ENCODE measurements at places on chromosomes 12 and 14. TPM values are rescaled to one million over a fixed set of nuclear protein-coding genes. Genes with fewer than 3 reads are reported as not detected.

DNA sequence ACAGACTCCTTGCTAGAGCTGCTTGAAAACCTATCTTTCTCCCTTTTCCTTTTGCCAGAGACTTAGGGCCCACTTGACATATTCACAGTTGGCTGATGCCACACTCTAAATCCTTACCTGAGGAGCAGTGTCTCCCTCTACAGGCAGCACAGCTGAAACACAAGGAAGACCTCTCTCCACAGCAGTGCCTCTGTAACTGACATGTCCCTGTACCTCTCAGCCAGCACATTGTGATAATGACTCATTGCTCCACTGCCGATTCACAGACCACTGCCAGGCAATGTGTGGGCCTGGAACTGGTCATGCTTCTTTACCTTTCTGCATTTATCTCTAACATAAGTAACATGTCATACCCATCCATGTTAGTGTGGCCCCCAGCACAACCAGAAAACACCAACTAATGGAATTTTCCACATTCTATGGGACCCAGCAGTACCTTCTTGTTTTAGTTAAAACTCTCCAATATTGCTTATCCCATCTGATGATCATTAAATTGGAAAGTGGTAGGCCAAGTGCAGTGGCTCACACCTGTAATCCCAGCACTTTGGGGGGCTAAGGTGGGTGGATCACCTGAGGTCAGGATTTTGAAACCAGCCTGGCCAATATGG lies 56.5 kb downstream of the GTF2A1 start:
- DNase-seq = peak; percentile 58

DNA sequence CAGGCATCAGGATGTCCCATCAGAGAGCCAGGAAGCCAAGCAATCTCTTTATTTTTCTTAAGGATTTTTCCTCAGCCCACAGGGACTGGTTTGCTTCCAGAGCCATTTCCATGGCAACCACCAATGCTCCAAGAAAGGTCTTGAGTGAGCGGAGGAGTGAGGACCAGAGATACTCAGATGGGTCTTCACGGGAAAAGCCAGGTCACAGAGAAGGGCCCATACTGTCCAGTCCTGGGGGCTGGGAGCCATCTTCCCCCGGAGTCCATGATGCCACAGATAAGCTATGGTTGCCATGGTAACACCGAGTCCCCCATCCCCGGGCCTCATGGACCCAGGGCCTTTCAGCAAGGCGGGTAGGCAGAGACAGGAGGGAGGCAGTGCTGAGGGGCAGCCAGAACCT lies 28.6 kb downstream of the CMKLR1 start:
- no peak for DNase-seq

DNA sequence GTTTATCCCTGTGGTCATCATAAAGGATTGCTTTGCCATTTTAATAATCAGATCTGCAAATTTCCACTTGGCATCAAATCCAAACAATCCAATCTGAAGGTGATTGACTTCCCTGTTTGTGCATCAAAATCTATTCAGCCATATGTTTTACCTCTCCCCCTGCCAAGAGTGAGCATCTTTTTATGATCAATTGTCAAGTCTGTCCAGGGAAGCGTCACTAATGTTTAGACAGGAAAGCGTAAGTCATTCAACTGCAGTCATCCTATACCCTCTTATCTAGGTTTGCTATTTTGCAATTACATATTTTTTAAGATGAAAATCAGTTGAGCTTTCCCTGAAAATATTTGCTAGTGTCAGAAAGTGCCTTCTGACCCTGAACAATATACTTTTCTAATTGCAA lies 1224.1 kb upstream of the SEL1L start:
- no peak for DNase-seq

GRCh38 chr12:69425417-69425816 lies 44.8 kb upstream of the FRS2 start:
- DNase-seq = no peak

DNA sequence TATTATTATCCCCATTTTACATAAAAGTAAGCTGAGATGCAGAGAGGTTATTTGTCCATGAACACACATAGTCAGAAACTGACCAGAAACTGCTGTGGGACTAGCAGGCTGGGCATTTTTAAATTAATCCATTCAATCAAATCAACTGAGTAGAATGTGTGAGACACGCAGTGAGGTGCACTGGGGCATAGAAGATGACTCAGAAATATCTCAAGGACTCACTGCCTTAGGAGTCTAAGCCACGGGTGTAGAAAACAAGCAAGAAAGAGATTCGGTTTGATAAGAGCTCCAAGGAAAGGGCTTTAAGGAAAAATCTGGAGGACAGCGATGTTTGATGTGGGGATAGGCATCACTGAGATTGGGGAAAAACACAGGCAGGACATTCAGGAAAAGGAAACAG lies 127.8 kb downstream of the ANO2 start:
- DNase-seq = no peak

DNA sequence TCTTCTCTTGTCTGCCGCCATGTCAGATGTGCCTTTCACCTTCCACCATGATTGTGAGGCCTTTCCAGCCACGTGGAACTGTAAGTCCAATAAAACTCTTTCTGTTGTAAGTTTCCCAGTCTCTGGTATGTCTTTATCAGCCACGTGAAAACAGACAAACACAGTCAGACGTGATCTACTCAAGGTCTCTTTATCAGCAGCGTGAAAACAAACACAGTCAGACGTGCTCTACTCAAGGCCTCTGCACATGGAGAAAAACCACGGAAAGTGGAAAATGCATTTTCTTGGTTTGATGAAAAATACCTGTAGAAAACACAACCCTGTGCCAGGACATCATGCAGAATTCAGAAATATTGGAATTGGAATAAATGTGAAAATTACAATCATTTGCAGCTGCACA lies 1115.7 kb downstream of the TMEM121 start:
- DNase-seq = no peak

DNA sequence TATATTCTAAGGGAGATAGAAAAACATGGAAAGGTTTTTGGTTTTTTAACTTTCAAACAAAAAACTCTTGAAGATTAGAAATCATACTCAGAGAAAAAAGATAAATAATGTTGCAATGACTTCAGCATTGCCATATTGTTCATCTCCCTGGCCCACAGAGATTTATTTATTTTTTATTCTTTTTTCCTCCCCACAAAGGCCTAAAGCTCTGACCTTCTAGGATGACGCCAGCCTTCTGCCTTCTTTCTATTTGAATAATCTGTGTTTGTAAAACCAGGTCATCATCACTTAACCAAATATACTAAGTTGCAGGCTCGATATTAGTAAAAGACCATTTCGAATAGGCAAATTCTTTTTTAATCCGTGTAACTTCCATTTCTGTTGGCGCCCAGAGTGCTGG lies 4.4 kb upstream of the DCP1B start:
- DNase-seq = no peak

DNA sequence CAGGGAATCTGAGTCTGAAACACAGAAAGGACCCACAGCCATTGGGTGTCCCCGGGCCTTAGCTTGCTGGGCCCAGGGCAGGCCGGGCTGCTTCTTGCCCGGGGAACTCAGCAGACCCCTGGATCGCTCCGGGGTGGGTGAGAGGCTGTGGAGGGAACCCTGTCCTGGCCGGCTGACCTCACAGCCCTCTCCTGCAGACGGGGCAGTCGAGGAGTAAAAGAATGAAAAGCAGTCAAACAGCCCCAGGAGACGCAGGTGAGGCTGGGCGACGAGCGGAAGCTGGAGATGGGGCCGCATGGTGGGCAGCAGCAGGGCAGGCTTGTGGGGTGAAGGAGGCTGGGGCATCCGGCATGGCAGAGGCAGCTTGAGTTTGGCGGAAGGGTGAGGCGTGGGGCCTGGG lies 57.0 kb downstream of the KIF26A start:
- DNase-seq = no peak

GRCh38 chr14:70842851-70843462 lies 33.6 kb upstream of the MAP3K9 start:
- no peak for DNase-seq

DNA sequence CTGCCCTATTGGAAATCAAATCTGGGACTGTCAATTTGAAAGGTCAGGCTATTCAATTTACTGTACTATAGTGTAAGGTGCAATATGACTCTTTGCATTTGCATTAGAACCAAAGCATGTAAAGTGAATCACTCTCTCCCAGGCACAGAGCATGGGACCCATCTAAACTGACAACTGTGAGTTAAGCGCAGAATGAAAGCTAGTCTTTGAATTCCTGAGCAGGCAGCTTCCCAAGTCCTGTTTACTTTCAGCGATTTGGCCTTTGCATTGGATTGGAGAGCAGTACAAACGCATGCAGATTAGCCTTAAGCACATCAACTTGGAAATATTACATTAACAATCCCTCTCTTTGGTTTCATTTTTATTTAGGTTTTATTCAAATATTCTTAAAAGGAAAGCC lies 74.6 kb downstream of the RERG start:
- DNase-seq = no peak

DNA sequence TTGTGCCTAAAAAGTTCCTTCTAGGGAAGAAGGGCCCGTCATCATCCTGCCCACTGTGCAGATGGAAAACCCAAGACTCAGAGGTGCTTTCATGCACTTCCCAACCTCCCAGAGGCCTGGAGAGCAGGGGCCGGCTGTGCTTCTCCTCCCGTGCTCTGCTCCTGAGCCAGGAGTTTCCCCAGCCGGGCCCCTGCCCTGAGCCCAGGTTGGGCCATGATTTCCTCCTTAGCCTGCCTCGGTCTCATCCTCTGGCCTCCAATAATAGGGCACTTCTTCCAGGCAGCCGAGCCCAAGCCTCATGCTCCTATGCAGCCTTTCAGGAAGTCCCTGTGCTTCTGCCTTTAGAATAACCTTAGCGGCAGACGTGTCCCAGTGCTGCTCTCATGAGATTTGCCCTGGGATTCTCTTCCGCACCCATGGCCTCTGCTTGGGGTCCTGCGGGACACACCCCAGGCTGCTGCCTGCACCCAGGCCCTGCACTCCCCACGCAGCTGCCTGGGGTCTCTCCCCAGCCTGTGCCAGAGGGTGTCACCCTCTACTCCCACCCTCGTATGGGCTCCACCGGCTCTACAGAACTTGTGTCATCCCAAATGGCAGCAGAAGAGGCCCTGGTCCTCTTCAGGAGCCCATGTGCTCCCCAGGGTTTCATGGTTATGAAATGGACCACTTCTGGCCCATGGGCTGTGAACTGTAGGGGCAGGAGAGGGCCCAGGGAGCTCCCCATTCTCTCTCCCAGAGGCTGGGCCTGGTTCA lies 359.3 kb downstream of the ADGRD1 start:
- DNase-seq = no peak

DNA sequence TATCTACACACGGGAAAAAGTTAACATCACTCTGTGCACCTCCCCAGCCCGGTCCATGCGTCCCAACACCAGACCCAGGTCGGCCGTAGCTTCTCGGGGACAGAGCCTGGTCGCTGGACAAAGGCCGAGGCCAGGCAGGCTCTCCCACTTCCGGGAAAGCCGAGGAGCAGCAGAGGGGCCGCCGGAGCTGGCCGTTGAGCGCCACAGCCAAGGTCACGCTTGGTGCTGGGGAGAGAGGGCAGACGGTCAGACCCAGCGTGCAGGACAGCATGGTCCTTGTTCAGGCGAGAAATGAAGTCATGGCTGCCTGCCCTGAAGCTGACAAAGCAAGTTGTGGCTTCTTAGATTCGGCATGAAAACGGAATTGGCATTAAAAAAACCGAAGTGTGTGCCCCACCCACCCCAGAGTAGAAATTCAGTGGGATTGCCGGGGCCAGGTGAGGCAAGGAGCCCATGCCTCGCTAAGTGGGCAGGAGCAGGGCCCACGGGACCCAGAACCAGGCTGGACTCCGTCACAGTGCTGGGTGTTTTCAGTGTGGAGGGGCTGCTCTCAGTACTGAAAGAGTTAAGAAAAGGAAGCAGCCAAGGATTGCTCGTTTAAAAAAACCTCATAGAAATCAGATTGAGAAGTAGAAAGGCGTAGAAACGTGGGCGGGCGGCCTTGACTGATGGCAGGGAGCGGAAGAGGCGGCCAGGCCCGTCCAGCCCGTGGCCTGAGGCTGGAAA lies 4.3 kb downstream of the ARL6IP4 start:
- DNase-seq = no peak

- DNase-seq = no peak
Observed at GRCh38 chr12:48021485-48022179, 17.4 kb upstream of the COL2A1 start.

- DNase-seq = no peak
Observed at GRCh38 chr12:53770281-53770680, 18.5 kb upstream of the CISTR start.

DNA sequence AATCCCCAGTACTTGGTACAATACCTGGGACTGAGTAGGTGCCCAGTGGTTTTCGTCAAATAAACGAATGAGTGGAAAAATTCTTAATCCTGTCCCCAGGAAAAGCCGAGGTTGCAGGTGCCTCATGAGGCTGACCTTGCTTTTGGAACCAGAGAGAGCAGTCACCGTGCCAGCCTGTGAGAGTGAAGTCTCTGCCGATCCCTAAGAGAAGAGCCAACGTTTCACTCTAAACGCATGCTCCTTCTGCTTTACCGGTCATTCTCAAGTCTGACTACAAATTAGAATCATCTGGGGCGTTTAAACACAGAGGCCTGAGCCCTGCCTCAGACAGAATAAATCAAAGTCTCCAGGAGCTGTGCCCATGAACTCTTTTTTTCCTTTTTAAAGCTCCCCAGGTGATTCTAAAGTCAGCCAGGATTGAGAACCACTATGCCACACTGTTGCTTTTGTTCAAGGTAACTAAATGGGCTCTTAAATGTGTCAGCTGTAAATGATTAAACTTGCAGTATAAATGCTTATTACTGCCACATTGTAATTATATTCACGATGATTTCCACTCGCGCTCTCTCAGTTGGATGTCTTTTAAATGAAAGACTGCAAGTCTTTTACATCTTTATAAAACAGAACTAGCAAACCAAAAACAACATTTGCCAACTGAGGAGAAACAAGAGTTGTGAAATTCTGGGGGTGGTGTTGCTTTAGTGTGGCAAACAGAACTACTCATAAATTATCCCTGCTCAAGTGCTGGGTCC lies 26.9 kb downstream of the TCP11L2 start:
- no peak for DNase-seq

GRCh38 chr12:1205512-1206060 lies 214.6 kb downstream of the ERC1 start:
- no peak for DNase-seq

GRCh38 chr12:84384384-84384783 lies 528.2 kb downstream of the SLC6A15 start:
- no peak for DNase-seq

DNA sequence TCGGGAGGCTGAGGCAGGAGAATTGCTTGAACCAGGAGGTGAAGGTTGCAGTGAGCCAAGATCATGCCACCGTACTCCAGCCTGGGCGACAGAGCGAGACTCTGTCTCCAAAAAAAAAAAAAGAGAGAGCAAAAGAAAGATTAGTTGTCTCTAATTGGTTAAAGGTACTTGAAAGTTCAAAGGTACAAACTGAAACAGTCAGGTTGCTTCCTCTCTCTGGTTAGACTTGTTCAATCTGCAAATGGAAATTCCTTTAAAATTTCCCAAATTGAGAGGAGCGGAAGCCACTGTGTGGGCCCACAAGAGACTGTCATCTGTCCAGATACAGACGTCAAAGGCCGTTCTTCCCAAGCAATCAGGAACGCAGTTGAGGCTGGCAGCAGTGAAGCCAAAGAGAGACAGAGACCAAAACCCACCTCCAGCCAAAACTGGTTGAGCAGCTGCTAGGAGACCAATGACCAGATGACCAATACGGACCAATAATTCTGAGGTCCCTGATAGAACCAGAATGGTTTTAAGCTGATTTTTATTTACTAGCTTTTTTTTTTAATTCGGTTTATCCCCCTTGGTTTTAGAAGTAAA lies 63.6 kb downstream of the GCH1 start:
- no peak for DNase-seq

Gene ADAM21
- not detected for total RNA-seq

Gene ABCD2
- total RNA-seq = not detected

Gene GALNT9
- total RNA-seq = not detected

Gene TAS2R20
- total RNA-seq = 1.8 TPM

Gene TMEM229B
- total RNA-seq = 0.20 TPM

Gene TRHDE
- total RNA-seq = not detected

Gene CLEC1B
- total RNA-seq = not detected
